ENCODE measurements at places on chromosomes 1 and 21.

GRCh38 chr1:18230840-18231239 is 123.2 kb downstream of the IGSF21 start:
- DNase-seq: no peak

DNA sequence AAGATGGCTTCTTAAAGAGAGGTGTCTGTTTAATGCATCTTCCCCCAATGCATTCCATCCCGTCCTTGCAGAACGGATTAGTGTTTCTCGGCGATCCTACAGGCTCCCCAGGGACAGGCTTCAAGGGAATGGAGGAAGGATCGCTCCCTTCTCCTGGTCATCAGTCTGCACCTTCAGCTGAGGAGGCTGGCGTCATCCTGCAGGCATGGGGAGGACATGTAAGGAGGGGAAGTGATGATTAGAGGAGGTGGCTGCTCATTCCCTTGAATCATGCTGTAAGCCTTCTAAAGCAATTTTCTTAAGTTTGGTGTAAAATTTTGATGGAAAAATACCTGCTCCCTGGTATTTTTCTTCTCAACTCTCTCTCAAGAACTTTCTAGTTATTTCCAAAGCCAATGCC is 603.6 kb downstream of the NPHP4 start:
- DNase-seq: no peak

DNA sequence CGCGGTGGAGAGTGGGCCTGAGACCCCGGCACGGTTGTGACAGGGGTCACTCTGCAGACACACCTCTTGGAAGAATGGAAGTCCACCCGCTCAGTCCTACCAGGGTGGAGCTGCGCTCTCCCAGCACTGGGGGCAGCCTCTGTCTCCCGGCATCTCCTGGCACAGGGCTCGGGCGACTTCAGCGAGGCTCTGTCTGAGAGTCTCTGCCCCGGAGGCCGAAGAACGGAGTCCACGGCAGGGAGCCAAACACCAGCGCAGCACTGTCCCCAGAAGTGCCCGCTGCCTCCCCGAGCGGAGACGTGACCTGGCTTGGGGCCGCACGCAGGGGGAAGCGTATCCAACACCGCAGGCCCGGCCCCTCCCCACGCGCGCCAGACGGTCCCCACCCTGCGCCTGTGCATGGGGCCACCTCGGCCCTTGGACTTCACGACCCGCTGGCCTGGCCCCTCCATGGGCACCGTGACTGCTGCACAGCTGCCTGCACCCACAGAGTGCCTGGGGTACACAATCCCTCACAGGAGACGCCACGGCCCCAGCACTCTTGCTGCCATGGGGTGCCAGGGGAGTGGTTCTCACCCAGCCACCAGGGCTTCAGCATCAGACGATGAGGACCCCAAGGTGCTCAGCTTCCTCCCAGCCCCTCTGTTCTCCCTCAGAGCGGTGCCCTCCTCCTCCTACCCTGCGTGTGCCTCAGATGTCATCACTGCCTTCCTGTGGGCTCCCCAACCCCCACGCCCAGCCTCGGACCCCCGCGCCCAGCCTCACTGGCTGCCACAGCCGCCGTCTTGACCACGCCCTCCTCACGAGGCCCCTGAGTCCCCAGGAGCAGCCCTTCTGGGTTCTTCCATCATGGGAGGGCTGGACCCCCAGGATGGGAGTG is 14.9 kb upstream of the RNF223 start:
- DNase-seq: no peak

GRCh38 chr1:162369571-162369970 is 7.1 kb downstream of the SPATA46 start:
- DNase-seq: no peak

GRCh38 chr1:32743380-32744070 is 41.0 kb upstream of the SYNC start:
- no peak for DNase-seq

DNA sequence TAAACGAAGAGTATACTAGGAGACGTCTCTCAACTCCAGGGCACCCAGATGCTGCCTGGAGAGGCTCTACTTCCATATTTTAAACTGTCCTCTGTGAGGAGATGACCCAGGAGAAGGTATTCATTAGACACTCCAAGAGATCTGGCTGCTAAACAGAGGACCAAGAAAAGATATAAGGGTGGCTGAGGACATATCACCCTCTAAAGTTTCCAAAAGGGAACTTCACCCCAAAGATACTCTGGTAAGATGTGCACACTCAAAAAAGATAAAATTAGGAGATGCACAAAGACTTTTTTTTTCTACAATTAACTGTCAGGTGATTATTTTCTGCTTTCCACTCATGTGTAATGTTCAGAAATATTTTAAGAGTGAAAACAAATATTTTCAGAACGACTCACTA is 1.4 kb downstream of the ZNF670 start:
- DNase-seq: no peak

GRCh38 chr1:229237320-229237719 is 33.6 kb upstream of the RAB4A start:
- DNase-seq: no peak
